ENCODE measurements at places on chromosomes 7 and 10.

- DNase-seq, result no peak
Observed at GRCh38 chr10:71259815-71260501, 47.6 kb downstream of the UNC5B start.

- no peak for DNase-seq
Observed at GRCh38 chr7:21330462-21331178, 97.3 kb upstream of the SP4 start.

DNA sequence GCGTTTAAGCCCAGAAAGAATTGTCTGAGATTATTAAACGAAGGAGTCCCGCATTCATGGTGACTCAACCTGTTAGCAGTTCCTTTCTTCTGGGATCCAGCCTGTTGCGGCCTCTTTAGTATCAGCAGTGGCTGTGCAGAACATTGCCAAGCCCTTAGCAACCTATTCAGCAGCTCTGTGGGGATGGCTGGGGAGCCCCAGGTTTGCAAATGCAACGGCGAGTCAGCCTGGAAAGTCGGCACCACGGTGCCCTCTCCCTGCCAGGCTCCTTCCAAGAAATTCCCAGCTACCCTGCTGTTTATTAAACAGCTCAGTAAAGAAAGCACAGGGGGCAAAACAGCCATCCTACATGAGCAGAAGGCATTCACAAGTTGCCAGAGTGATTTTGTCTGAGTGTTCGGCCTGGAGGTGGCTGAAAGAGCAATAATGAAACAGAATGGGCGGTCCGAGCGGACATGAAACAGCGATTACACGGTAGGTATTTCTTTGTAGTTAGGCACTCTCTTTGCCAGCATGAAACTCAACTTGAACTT lies 198.3 kb downstream of the BAMBI start:
- no peak for DNase-seq

- no peak for DNase-seq
Observed at GRCh38 chr10:95260397-95260881, 30.4 kb downstream of the PDLIM1 start.

GRCh38 chr7:22452142-22452959 lies 47.6 kb downstream of the STEAP1B start:
- peak; percentile 42 for DNase-seq

DNA sequence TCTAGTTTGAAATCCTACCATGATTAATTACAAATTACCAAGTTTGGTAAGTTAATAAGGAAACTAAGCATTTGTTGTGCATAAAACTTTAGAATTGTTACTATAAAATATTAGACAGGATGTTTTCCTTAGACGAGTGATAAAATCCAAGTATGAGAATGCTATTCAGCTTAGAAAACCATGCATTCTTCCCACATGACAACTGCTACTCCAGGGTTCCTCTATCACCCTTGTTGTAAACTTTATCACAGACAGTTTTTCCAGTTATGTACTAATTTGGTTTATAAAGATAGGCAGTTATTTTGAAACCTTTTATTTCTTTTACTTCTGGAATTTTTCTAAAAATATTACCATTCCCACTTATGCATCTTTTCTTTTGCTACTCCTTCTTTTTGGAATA lies 52.0 kb downstream of the SIRT1 start:
- DNase-seq, result no peak

All from omental fat pad (tissue), 4 donors.